Ecto neural progenitor cell (in vitro differentiated cells): ENCODE measurements at places on chromosomes 13 and 19.
A peak's percentile ranks its signal among the peaks of the same experiment; 100 is the strongest.

GRCh38 chr19:4967738-4968461 is 1.0 kb upstream of the KDM4B start:
- no peak for DNase-seq

DNA sequence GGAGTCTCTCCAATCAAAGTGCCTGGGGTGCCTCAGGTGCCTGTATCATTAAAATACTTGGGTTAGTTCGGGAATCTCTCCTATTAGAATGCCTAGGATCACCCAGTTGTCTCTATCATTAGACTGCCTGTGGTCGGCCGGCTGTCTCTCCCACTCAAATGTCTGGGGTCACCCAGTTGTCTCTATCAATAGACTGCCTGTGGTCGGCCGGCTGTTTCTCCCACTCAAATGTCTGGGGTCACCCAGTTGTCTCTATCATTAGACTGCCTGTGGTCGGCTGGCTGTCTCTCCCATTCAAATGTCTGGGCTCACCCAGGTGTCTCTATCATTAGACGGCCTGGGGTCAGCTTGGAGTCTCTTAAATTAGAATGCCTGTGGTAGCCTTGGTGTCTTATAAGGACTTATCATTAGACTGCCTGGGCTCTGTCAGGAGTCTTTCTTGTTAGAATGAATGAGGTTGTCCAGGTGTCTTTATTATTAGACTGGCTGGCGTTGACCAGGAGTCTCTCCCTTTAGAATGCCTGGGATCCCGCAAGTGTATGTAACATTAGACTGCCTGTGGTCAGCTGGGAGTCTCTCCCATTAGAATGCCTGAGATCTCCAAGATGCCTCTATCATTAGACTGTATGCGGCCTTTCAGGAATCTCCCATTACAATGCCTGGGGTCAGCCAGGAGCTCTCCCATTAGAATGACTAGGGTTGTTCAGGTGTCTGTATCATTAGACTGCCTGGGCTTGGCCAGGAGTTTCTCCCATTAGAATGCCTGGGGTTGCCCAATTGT is 1555.5 kb downstream of the UQCRFS1 start:
- DNase-seq = peak; percentile 11

DNA sequence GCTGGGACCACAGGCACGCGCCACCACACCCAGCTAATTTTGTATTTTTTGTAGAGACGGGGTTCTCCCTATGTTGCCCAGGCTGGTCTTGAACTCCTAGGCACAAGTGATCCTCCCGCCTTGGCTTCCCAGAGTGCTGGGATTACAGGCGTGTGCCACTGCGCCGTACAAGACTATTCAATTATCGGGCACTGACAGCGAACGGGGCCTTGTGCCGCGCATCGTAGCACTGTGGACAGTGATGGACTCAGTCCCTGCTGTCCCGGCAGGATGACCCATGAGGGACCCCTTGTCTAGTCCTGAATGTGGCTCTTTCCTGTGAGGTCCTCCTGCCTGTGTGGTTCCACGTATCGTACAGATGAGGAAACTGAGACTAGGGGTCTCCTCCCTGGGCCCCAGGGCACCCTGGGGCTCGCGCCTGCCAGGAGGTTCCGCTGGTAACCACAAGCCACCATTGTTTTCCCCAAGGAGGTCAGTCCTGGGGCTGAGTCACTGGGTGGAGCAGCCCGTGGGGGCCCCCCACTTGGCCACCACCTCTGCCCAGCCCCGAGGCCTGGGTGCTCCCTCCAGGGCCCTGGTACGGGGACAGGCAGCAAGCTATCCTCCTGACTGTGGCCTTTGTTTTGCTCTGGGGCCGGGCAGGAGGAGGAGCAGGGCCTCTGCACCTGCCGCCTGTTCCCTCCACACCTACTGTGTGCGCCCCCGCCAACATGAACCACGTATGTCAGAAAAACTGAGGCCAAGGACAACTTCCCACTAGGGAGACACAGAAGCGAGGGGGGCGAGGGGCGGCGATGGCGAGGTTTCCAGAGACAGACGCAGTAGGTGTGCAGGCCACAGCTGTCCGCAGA is 2.9 kb upstream of the TCF3 start:
- no peak for DNase-seq

- peak; percentile 74 for DNase-seq
These were observed 64.3 kb downstream of the SPRY2 start for GRCh38 chr13:80276371-80277289.

DNA sequence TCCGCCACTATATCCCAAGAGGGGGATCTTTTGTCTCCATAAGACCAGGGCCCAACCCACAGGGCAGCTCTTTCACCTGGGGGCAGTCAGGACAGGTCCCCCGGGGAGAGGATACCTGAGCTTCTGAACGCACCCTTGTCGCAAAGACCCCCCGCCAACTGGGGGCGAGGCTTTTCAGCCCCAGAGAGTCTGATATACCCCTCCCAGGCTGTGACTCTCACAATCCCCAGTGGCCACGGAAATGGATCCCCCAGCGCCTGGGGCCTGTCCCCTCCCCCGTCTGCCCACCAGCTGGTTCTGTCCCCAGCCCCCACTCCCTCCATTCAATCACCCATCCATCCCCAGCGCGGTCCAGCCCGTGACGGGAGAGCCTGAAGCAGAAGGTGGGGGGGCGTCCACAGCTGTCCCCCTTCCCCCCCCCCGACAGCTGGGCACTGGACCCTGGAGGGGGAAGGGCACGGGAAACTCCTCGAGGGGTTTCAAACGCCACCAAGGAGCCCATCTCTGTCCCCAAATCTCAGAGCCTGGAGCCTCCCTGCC is 823 bp downstream of the DOCK6 start:
- DNase-seq = peak; percentile 59

DNA sequence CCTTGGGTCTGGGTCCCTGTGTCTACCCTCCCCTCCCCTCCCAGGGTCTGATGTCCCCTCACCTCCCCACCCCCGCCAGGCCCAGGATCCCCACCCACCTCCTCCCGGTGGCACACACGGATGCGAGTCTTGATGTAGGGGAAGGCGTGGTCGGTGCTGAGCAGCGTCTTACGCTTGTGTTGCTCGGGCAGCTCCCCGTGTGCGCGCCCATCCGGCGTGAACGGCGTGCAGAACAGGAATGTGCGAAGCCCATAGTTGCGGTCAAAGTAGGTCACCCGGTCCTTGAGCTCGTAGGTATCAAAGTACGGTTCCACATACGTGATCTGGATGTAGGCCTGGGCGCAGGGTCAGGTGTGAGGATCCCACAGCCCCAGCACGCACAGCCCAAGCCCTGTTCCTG is 4.4 kb upstream of the KANK2 start:
- no peak for DNase-seq

- no peak for DNase-seq
These were observed 5.4 kb upstream of the CDC37 start for GRCh38 chr19:10408511-10409283.

DNA sequence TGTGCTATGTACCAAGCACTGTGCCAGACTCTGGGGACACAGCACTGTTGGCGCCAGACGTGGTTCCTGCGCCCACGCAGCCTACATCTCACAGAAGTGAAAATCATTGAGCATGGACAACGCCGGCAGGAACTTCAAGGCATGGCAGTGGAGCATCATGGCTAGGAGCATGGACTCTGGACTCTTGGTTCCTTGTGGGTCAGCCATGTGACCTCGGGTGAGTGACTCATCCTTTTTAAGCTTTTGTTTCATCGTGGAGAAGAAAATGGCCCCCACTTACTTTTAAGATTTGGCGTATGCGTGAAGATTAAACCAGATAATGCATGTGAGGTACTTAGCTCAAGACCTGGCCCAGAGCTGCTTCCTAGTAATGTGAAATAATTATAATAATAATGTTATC is 988.5 kb downstream of the UQCRFS1 start:
- no peak for DNase-seq

- DNase-seq = no peak
These were observed 524.4 kb downstream of the LMO7 start for GRCh38 chr13:76160506-76160905.

GRCh38 chr19:15399635-15400034 is 19.2 kb downstream of the AKAP8L start:
- DNase-seq = no peak

GRCh38 chr13:31330236-31330635 is 130.5 kb downstream of the B3GLCT start:
- DNase-seq = no peak

DNA sequence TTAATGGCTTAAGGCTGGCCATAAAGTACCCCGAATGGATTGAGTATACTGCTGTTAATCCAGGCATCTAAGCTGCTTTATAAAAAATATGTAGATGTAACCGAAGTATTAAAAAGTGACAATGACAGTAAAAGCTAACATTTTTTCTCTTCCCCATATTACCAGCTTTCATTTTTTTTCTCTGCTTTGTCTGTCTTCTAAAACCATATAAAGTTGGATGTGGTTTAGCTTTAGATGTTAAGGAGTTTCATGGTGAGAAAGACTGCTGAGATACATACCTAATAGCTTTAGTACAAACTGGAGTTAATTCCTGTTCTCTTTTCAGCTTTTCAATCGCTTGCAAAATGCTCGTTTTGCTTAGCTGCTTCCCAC is 838 bp downstream of the AKAP11 start:
- no peak for DNase-seq

GRCh38 chr13:49439609-49440008 is 4.3 kb downstream of the CAB39L start:
- no peak for DNase-seq

- DNase-seq = no peak
These were observed 1718.7 kb downstream of the EFNB2 start for GRCh38 chr13:104816726-104817125.

DNA sequence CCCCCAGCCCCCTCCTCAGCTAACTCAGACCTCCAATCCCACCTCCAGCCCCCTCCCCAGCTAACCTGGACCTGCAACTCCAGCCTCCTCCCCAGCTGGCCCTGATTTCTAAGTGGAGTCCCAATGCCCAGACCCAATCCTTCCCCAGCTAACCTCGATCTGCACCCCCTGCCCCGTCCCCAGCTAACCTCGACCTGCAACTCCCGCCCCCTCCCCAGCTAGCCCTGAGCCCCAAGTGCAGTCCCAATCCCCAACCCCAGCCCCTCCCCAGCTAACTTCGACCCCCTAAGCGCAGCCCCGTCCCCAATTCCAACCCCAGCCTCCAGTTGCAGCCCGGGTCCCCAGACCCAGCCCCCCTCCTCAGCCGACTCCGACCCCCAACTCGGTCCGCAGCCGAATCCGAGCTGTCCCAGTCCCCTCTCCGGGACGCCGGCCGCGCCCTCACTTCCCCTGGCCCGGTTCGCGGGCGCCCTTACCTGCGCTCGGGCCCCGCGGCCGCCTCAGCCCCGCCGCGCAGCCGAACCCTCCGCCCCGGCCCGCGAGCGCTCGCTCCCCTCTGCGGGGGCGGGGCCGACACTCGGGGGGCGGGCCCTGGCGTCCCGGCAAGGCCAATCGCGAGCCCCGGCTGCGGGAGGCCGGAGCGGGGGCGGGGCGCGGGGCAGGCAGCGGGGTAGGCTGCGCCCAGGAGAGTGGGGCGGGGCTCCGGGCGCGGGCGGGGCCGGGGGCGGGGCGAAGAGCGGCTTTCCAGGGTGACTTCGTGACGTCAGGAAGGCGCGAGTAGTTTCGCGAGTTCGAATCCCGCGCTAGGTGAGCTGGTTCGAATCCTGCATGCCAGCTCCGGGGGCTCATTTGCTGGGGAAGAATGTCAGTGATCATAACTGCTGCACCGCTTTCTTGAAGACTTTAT is at the start of gene GNG7:
TSS of gene GNG7 (minus strand) at position 525 of the 907 bp plus-strand sequence. CDS start 182,006 bp downstream, outside the sequence.
- peak; percentile 96 for DNase-seq

GRCh38 chr19:32416749-32417456 is 11.3 kb downstream of the DPY19L3 start:
- no peak for DNase-seq

DNA sequence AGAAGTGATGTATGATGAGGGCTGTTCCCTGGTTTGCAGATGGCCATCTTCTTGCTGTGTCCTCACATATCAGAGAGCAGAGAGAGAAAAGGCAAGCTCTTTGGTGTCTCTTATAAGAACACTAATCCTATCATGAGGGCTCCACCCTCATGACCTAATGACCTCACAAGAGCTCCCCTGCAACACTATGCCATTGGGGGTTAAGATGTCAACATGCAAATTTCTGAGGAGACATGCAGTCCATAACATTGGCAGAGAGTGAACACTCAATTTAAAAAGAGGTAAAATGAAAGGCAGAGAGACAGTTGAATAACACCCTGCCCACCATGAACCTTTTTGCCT is 10.9 kb downstream of the FAM187B start:
- DNase-seq = no peak

DNA sequence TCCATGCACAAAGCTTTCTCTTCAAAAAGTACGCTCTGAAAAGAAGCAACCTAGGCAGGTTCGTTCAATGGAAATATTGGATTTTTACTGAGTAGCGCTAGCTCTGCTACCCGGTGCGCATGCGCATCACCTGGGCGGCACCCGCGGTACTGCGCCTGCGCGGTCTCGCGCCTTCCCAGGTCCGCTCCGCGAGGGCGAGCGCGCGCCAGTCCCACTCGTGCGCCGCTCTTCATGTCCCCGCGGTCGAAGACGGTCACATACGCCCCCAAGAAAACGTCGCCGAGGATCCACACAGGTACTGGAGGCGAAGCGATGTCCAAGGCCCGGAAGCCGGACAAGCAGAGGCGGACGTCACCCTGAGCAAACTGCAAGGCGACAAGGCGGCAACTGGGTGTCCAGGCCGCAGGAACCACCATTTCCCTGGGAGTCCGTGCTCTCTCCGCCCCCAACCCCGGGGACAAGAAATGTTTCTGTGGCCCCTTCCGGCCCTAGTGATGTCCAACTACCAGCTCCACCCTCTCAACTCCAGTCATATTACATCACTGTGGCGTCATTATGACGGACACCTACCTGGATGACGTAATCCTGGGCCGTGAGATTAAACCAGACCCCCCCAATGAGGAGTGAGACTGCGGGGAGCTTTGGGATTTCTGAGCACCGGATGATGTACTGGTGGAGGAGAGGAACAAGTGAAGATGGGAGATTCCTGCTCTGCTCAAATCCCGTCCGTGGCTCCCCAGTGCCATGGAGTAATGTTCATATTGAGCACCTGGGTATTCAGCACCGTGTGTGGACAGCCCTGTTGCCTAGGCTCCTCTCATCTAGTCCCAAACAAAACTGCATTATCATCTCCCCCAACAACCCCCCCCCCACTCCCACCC is 4.8 kb upstream of the KCNC3 start:
- DNase-seq = peak; percentile 91

GRCh38 chr19:1252821-1253513 is 4.6 kb downstream of the MIDN start:
- DNase-seq = no peak

GRCh38 chr19:4075373-4075772 is 8.7 kb upstream of the ZBTB7A start:
- no peak for DNase-seq

GRCh38 chr13:27493981-27494380 is 43.6 kb upstream of the MTIF3 start:
- DNase-seq = no peak

GRCh38 chr19:310781-311496 is 19.7 kb upstream of the PLPP2 start:
- no peak for DNase-seq

- DNase-seq = no peak
These were observed 49.8 kb downstream of the ELF1 start for GRCh38 chr13:40969169-40969901.

DNA sequence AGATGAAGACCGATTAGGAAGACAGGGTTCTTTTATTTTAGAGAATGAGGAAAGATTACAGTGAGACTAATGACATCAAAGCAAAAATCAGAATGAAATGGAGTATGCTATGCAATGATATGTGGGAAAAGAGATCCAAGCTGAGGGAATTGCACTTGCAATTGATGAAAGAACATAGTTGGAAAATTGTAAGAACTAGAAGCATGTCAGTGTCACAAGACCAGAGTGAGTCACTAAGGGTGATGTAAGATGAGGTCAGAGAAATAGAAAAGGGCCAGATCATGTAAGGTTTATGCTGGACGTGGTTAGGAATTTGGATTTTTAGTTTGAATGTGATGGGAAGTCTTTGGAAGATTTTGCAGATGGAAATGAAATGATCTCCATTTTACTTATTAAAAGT is 1937.3 kb downstream of the OLFM4 start:
- DNase-seq = no peak

GRCh38 chr13:78700121-78700910 is 41.4 kb upstream of the OBI1 start:
- DNase-seq = no peak
